ENCODE measurements at places on chromosomes 16 and 17.

DNA sequence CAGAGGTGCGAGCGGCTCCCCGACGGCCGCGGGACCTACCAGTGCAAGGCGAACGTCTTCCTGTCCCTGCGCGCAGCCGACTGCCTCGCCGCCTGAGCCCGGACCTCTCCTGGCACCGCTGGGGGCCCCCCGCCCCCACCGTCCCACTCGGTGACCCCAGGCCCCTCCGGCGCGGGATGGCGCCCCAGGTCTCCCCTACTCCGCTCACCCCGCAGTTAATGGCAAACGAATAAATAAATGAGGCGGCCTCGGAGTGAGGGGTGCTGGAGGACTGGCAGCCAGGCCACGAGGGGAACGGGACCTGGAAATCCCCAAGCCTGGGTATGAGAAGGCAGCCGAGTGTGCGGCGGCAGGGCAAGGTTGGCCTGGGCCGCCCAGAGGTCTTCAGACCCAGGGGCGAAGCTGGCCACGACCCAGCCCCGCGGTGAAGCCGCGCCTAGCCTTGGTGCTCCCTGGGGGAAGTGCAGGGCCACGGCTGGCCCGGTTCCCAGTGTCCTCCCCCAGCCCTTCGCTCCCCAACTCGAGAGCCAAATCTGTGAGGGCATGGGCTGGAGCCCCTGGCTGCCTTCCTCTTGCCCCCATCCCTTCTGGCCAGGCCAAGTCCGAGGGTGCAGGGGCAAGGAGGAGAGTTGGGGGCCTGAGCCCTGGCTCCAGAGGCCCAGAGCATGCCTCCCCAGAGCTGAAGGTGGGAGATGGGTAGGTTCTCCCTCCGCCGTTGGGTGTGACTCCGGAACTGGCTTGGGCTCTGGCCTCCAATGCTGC is 796 bp downstream of the NPB start:
- DNase-seq = no peak

- no peak for DNase-seq
Measured at GRCh38 chr17:43020789-43021740, 1.1 kb downstream of the VAT1 start.

DNA sequence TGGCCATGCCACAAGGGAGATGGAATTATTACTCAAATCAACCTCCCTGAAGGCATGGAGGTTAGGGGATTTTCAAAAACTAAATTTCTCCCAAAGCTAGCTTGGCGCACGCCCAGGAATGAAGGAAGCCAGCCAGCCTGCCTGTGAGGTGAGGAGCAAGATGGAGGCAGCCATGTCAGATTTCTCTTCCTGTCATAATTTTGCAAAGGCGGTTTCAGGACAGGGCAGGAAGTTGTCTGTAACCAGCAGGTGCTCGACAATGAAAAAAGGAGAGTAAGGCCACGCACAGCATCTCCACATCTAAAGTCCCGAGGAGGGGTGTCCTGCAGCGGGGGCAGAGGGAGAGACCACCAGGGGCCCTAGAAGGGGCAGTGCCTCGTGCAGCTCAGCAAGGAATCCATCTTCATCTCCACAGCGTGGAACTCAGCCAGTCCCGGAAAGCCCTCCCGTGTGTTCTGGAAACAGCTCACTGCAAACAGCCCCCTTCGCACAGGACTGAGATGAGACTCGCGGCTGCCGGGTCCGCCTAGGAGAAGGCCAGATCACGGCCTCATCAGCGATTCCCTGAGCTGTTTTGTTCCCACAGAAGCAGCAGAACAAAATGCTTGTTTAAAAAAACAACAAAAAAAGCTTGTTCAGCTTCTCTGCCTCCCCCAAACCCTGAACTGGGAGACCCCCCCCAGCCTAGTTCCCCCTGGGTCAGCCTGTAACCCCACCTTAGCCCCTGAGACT is 47.8 kb downstream of the SLC7A5 start:
- DNase-seq = no peak

DNA sequence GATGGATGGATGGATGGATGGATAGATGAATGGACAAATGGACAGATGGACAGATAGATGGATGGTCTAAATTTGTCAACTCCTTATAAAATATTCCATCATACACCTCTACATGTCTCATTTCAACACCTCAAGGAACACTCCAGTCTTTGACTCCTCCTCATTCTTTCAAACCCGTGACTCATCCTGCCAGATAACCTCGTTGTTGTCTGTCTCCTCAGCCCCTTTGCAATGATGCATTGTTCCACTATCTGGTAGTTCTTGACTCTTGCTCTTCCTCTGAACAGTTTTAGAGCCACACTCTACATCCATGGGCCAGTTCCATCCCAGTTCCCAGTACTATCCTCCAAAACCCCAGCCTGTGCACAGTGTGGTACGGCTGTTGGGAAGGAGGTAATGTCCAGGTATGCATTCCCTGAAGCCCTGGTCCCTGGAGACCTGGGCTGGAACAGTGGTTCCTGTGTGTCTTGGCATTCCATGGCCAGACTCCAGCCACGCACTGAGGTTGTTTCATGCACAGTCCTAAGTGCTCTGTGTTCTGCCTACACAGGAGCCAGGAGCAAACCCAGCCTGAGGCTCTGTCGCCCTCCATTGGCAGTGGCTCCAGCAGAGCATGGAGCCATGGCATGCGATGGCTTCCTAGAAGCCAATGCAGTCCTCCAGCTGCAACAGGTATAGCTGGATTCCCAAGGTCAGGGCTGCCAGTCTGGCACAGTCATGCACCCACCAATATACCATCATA is 105.7 kb downstream of the C17orf67 start:
- no peak for DNase-seq

DNA sequence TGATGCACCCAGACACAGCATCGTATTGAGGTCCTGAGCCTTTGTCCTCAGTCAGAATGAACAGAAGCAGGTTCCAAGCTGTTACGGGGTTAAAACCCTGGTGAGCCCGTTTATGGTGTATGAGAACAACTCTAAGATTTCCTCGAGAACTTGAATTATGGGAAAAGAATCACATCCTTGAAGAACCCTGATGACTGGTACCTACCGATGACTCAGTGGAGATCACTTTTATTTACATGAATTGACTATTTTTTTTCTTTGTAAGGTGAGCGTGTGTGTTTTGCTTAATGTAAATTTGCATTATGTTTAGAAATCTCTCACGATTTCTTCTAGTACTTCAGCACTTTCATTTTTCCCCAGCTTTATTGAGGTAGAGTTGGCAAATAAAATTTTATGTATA is 3.3 kb upstream of the KRTAP4-4 start:
- DNase-seq = no peak

GRCh38 chr17:7887038-7887481 is 1.5 kb upstream of the CHD3 start:
- no peak for DNase-seq

DNA sequence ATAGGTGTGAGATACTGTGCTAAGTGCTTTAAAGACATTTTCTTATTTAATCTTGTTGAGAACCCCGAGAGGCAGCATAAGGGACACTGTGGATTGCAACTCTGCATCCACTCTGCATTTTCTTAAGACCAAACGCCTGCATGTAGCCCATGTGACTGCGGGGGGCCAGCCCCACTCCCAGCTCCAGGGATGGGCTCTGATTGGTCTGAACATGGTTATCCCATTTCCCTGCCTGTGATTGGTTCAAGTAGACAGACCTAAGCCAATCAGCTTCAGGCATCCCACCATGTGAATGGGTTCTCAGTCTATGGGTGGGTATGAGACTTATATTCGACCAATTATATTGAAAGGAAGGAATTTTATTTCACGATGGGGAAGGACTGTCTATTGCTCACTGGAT is 33.2 kb upstream of the USP7 start:
- no peak for DNase-seq

DNA sequence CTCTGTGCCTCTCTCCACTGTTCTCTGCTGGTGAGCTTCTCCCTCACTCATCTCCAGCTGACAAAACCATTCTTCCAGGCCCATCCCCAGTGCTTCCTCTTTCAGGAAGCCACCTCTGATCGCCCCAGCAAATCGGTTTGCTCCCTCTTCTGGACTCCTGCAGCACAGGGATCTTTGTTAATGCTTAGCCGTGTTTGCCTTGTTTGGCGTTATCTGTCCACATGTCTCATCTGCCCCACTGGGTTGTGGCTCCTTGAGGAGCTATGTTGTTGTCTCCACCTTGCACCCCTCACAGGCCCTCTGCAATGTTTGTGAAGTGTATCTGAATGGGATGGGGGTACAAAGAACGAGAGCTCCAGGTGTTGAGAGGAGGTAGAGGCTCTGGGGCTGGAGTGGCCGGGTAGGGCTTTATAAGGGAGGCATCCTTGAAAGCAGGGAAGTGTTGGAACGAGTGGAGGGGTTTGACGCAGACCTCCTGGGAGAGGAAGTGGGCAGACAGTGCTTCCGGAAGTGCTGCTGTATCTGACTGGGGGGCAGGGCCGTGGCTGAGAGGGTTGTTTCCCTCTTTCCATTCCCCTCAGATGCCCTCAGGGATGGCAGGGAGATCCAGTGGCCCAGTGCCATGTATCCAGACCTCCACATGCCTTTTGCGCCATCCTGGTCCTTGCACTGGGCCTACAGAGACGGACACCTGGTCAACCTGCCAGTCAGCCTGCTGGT is 27.8 kb downstream of the CASKIN2 start:
- peak; percentile 27 for DNase-seq

DNA sequence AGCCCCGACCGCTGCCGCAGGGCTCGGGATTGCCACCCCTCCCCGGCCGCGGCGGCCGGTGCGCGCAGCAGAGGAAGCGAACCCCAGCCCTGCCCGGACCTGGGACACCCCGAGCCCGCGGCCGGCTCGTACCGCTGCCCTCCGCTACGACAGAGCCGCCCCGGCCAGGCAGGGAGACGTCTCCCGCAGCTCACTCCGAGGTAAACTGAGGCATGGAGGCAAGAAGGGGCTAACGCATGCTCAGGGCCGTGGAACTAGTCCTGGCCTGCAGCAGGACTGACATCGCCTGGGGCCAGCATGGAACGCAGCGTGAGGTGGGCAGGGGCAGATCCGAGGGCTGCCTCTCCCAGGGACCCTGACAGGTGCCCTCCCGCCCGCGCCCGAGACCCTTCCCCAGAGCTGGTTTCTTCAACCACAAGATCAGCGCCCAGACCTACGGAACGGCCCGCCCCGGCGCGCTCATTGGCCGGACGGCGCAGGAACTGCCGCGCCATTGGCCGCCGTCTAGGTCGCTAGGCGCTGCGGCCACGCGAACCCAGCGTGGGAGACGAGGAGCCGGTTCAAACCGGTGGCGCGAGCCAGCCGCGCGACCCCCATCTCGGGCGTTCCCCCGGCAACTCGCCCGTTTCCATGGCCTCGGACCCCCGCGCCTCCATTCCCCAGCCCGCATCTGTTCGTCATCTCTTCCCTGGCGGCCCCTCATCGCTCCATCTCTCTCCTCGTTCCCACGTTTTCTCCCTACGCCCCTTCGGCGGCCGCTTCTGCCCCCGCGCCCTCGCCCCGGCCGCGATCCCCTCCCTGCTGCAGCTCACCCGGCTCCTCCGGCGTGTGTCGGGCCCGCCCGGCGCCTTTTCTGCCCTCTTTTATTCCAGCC is at the start of gene SLC43A2:
TSS of gene SLC43A2 (minus strand) at position 853 of the 874 bp plus-strand sequence. CDS start 960 bp downstream, outside the sequence.
- DNase-seq = peak; percentile 56

DNA sequence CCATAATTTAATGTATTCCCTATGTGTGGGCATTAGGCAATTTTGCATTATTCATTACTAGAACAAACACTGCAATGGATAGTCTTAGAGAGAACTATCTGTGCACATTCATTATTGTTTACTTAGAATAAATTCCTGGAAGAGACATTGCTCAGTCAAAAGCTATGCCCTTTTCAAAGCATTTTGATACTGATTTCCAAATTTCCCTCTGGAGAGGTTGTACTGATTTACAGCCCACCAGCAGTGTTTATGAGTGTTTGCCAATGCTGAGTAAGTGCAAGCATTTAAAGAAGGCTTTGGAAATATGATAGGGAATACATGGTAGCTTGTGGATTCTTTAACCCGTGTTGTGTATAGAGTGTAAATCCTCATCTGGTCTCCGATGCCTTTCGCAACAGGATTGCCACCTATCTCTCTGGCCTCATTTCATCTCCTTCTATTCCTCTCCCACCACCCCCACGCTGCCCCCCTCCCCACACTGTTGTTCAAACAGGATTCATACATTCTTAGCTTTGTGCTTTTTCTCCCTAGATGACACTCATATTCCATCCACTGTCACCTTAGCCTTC is 33.4 kb upstream of the MMD start:
- no peak for DNase-seq

DNA sequence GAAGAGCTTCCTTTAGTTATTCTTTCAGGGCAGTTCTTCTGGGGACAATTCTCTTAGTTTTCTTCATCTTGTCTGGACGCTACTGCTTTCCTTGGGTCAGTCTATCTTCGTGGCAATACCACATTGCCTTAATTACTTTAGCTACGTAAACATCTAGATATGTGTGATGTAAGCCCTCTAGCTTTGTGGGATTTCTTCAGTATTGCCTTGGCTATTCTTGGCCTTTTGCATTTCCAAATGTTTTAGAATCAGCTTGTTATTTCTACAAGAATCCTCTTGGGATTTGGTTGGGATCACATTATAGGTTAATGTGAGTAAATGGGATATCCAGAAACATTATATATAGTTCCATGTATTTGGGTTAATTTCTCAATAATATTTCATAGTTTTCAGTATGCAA is 9.0 kb upstream of the ST6GALNAC2 start:
- no peak for DNase-seq

DNA sequence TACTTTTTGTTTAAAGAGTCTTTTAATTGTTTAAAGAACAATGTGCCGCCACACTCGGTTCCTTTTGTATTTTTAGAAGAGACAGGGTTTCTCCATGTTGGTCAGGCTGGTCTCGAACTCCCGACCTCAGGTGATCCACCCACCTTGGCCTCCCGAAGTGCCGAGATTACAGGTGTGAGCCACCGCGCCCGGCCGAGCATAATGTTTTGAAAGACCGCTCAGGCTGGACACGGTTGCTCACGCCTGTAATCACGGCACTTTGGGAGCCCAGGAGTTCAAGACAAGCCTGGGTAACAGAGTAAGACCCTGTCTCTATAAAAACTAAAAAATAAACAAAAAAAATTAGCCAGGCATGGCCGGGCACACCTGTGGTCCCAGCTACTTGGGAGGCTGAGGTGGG is 59.8 kb downstream of the RNF213 start:
- no peak for DNase-seq

DNA sequence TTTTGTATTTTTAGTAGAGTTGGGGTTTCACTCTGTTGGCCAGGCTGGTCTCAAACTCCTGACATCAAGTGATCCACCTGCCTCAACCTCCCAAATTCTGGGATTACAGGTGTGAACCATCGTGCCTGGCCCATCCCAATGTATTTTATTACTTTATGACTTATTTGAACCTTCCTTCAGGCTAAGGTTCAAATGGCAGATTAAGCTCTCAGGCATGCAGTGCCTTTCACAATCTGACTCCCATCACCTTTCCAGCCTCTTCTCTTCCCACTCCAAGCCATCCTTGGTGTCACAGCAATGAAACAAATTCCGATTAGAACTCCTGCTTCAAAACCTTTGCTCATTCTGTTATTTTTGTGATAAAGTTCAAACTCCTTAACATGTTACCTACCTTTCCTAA is 26.6 kb upstream of the YPEL2 start:
- DNase-seq = no peak

DNA sequence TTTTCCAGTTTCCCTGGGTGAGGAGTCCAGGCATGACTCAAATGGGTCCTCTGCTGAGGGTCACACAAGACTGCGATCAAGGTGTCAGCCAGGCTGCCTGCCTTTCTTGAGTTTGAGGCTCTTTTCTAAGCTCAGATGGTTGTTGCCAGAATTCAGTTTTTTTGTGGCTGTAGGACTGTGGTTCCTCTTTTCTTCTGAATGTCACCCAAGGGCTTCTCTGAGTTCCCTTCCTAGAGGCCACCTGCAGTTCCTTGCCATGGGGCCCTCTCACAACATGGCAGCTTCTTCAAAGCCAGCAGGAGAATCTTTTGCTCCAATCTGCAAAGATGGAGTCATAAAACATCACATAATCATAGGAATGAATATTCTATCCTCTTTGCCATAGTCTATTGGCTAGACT is 17.5 kb downstream of the LIMD2 start:
- DNase-seq = no peak

GRCh38 chr16:6229186-6229585 is 1103.5 kb upstream of the RBFOX1 start:
- DNase-seq = no peak

Data from stimulated activated CD8-positive, alpha-beta memory T cell treated with anti-CD3 and anti-CD28 coated beads, Interleukin-12 subunit alpha, Interleukin-12 subunit beta, amount 100 ng/mL, for 1 hour (primary cell).